ENCODE measurements at places on chromosomes 16 and 17.

- DNase-seq = no peak
Observed at GRCh38 chr17:77320485-77321256, 179.9 kb downstream of the SEC14L1 start.

- no peak for DNase-seq
Observed at GRCh38 chr16:49838441-49839016, 17.4 kb downstream of the ZNF423 start.

GRCh38 chr17:39238311-39238972 is 12.7 kb upstream of the STAC2 start:
- DNase-seq = peak; percentile 88

DNA sequence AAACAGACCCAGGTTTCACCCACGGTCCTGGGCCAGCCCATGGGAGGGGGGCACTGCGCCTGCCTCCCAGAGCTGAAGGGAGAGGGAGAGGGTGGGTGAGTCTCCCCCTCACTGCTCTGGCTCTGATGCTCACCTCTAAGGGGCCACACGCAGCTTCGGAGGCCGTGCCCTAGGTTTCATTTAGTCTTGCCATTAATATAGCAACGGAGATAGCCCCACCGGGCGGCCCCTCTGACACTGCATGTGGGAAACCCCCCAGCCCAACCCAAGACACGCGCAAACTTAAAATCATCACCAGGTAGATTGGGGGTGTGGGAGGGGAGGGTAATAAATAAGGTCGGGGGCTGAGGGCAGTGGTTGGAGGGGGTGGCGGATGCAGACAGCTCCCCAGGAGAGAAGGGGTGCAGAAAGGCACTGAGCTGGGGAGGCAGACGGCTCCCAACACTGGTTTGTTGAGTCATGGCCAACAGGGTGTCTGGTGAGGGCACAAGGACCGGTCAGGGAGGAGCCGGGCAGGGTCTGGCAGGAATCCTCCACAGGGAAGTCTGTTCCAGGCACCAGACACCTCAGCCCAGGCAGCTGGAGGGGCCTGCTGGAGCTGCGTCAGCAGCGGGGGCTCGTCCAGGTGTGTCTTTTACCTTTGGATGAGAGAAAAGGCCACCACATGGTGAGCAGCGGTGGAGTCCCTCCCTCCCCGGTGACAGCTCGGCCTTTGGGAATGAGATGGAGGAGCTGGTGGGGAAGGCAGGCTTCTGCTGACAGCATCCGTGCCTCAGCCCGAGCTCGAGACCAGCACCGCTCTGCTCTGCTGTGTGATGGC is 32.0 kb upstream of the DOC2B start:
- DNase-seq = no peak

DNA sequence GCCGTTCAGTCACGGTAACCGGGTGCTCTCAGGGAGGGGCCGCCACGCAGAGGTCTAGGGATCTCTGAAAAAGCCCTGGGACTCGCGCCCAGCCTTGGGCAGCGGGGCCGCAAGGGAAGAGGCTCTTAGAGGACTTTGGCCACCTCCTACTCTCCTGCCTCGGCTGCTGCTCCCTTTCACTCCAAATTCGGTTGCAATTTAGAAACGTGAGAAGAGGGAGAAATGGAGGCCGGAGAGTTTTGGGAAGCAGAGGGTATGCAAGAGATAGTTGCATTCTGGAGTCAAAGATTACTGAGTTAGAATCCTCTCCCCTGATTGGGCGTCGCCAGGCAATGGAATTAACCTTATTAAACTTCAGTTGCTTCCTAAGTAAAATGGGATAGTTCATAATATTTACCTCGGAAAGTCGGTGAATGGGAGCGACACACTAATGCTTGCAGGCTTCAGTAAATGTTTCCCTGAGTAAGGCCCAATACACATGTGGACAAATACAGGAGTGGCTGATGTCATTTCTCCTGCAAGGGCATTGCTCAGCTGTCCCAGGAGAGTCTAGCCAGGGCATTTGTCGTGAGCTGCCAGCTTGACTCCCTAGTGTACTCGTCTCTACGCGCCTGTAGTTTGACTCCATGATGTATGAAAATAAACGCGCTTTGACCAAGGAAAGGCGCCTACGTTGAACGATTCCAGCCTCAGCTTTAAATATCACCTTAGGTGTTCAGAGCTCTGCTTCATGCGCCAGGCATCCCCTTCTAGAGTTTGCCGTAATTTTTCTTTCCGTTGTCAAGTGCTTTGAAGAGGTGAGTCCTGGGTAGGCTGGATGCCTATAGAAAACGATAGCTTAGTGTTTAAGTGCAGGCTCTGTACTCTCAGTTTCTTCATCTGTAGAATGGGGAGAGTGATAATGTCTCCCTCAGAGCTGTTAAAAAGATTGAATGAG is 667 bp downstream of the OGFOD1 start:
- DNase-seq = peak; percentile 21

GRCh38 chr16:26993963-26994362 is 72.8 kb upstream of the C16orf82 start:
- DNase-seq = no peak

DNA sequence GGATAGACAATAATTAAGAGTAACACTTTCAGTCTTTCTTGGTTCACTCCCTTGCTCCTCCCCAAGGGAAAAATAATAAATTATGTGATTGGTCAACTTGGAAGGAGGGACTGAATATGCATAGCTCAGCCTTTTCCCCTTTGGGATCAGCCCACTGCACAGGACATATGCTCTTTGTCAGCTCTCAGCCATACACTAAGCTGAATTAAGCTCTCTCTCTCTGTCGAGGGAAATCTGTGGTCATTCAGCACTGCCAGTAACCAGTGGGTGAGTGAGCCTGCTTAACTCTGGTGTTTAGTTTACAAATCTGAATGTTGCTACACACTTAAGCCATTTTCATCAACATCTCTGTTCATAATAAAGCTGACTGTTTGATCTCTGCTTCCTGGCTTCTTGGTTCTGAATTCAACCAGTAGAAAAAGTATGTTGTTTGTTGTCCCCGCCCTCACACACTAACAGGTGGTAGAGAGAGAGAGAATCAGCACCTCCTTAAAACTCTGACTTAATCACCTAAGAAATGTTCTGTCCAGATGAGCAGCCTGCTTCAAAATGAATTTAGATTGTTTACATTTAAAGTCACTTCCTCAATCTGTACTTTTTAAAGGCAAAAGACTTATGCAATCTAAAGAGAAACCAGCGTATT is 102.3 kb upstream of the C17orf78 start:
- no peak for DNase-seq

DNA sequence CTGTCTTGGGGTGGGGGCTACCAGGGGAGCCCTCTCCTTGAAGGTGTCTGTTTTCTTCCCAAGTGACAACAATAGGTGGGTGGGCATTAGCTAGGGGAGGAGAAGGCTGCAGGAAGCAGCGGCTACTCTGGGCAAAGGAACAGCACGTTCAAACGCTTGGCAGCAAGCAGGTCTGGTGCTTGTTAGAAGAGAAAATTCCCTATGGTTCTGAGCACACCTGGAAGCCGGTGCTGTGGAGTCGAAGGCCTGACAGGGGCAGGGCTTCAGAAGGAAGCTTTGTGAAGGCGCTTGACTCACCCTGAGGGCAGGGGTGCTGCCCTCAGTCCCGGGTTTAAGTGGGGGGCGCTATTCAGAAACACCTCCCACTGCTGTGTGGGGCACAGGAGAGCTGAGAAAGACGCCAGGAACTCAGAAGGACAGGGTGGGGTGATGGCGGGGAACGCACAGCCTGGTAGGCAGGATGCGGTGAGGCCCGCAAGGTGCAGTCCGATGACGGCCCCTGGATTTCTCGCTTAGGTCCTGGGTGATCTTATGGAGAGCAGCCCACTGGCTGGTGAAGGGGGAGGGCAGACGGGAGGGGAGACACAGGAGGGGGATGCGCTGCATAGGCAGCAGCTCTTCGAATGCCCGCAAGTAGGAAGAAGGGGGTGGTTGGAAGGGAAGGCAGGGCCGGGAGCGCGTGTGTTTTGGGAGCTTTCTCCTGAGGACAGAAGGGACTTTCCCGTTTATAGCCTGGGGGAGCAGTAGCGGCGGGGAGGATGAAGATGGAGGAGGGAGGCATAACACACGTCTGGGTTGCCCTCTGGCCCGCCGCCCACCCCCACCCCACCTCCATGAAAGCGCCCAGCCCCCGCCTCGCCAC is 3.2 kb downstream of the GJD3 start:
- no peak for DNase-seq

DNA sequence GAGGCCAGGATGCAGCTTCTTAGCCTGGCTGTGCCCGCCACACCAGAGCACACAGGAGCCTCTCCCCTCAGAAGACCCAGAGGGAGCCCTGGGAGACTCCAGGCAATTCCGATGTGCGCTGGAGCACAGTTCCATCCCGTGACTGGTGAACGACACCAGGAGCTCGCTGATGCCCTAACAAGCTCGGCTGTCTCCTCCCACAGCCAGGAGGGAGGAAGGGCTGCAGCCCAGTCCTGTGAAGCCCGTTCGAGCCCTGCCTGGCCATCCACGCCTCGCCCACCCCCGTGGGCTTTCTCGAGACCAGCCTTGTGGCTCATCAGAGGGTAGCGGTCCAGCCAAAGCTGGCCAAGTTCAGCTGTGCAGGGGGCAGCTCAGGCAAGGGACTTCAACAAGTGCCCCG is 21.8 kb upstream of the RASD1 start:
- no peak for DNase-seq

- DNase-seq = no peak
Observed at GRCh38 chr17:49414271-49414621, 436 bp downstream of the PHB1 start.

DNA sequence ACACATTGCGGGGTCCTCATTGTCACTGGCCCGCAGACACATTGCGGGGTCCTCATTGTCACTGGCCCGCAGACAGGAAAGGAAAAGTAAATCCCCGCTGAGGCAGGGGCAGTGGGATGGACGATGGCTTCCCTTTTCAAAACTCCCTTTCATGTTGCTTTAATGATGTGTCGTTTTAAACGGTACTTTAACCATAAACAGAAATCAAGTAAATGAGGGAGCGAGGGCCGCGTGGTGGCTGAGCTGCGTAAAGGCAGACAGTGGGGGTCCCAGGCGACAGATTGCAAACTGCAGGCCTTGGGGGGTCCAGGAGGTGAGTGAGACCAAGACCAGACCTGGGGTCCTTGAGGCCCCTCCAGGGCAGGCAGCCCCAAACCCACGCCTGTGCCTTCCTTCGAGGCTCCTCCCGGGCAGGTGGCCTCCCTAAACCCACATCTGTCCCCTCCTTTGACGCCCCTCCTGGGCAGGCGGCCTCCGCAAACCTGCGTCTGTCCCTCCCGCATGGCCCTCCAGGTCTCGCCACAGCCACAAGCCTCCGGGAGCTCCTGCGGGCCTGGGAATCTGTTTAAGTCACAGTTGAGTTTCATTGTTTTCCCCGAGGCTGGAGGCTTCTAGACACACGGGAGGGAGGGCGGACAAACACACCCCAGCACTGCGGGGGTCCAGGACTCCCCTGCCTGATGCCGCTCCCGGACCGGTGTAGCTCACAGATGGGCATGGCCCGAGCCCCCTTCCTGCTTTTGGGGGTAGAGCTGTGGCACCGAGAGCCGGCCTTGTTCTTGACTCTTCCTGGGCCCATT is 7.3 kb downstream of the PIEZO1 start:
- DNase-seq = no peak

DNA sequence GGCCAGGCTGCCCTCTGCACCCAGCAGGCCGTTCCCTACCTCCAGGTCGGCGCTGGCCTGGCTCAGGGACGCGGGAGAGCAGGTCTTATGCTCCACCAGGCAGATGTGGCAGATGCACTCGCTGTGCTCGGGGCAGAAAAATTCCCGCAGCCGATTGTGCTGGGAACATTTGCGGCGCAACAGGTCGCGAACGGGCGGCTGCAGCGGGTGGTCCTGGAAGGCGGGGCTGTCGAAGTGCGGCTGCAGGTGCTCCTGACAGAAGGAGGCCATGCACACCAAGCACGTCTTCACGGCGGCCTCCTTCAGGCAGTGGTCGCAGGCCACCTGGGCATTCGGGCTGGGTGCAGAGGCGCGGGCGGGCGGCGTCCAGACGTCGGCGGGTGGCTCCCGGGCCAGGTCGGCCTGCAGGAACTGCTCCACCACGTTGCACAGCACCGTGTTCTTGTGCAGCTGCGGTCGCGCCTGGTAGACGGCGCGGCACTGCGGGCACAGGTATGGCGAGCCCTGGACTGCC is 439 bp downstream of the TRIM25 start:
- DNase-seq = no peak

GRCh38 chr16:2233872-2234812 is 2.1 kb upstream of the DNASE1L2 start:
- no peak for DNase-seq

- no peak for DNase-seq
Observed at GRCh38 chr16:28531777-28532744, 6.7 kb downstream of the NUPR1 start.

DNA sequence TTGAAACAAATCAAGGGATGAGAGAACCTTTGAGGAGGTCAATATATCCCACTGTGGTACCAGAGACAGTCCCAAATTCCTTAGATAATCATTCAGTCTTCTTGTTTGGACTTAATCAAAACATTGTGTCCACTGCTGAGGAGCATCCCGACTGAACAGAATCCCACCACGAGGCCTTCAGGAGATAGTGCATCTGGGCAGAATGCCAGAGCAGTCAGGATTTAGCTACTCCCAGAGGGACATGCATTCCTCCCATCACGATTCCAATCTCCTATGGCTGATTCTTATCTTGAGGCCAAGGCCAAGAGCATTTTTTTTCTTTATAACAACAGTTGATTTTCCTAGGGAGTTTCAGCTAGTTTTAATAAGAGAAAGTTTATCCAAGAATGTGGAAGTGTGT is 87.4 kb upstream of the COX10 start:
- DNase-seq = no peak

GRCh38 chr17:69142175-69142802 is 594 bp upstream of the ABCA6 start:
- DNase-seq = no peak

DNA sequence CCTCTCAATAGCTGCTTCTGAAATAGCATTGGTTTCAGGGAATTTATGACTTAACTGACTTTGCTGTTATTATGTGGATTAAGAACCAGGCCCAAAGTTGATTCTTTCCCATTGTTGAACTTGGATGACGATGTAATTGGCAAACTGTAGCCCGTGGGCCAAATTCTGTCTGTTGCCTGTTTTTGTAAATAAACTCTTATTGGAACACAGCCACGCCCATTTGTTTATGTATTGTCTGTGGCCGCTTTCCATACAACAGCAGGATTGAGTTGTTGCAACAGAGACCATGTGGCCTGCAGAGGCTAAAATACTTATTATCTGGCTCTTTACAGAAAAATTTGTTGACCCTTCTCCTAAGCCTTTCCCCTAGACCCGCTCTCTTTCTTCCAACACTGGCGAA is 31.6 kb downstream of the NTN1 start:
- DNase-seq = no peak

DNA sequence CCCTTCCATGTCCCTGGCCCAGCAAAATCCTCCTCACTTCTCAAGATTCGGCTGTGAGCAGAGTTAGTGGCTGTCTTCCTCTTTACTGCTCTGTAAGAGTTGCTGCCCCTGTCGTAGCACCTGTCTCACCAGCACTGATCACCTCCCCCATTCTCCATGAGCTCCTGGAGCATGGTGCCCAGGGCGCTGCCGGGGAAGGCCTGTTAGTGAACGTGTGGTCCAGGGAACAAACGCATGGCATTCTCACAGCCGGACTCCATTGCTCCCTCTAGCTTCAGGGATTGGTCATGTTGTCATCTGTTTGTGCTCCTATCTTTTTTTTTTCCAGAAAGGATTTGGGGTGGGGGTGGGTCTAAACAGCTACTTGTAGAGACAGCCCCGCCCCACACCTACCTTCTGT is 141.2 kb downstream of the CMIP start:
- DNase-seq = no peak

- DNase-seq = no peak
Observed at GRCh38 chr16:84581158-84581557, 36.7 kb downstream of the COTL1 start.
